ENCODE measurements at places on chromosomes 7 and 10.

- no peak for DNase-seq
Measured at GRCh38 chr10:123896246-123896927, 4.8 kb upstream of the CPXM2 start.

DNA sequence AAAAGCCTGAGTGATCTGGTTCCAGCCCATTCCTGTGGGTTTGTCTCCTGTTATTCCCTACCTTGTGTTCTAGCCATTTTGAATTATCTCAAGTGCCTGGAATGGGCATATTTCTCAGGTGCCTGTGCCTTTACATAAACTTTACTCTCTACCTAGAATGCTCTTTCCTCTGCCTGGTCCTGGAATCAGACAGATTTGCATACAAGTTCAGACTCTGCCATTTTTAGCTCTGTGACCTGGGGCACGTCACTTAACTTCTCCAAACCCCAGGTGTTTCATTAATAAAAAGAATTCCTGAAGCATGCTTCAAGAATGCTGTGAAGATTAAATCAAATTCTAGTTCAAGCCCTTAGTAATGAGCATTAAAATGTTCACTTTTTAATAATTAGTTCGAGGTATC lies 7.8 kb downstream of the DCLRE1A start:
- DNase-seq, result no peak

- no peak for DNase-seq
Measured at GRCh38 chr10:84632866-84633265, 304.5 kb downstream of the CCSER2 start.

DNA sequence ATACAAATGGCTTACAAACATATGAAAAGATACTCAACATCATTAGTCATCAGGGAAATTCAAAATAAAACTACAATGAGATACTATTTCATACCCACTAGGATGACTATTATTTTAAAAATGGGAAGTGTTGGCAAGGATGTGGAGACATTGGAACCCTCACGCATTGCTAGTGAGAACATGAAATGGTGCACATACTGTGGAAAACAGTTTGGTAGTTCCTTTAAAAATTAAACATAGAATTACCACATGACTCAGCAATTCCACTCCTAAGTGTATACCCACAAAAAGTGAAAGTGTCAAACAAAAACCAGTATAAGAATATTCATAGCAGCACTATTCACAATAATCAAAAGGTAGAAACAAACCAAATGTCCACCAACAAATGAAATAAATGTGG lies 48.5 kb upstream of the SHTN1 start:
- no peak for DNase-seq

DNA sequence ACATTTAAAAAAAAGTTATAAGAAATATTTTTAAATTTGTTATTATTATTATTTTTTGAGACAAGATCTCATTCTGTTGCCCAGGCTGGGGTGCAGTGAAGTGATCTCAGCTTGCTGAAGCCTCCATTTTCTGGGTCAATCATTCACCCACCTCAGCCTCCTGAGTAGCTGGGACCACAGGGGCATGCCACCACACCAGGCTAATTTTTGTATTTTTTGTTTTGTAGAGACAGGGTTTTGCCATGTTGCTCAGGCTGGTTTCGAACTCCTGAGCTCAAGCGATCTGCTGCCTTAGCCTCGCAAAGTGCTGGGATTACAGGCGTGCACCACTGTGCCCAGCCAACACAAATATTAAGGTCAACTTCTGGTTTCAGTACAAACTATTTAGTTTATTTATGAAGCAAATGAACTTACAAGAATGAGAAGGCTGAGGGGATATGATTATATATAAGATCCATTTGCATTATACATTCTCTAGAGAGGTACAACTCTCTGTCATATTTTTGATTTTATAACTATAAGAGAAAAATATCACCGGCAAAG lies 45.9 kb upstream of the FAM133B start:
- no peak for DNase-seq

- no peak for DNase-seq
Measured at GRCh38 chr10:110144507-110144906, 62.9 kb upstream of the MXI1 start.

- no peak for DNase-seq
Measured at GRCh38 chr10:5975641-5976473, 1.5 kb downstream of the IL15RA start.

Measured in endothelial cell (in vitro differentiated cells).